NCI-H226 (cell line): ENCODE measurements at places on chromosomes 4 and X.

GRCh38 chr4:128471576-128471975, 184.0 kb upstream of the PGRMC2 start:
- no peak for DNase-seq

DNA sequence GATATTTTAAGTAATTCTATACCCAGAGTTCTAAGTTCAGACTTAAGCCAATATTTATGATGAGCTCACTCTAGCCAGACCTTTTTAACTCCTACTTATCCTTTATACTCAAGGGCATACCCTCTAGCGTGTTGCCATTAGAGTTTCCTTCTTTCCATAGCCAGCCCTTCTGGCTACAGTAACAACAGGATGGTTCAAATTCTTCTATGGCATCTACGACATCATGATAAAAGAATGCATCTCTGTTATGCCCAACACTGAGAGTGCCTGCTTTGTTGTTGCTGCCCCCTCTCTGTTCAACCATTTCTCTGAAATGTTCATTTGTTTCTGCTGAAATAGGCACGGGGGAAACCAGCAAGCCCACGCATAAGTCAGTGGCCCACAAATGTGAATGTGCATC, 104.5 kb downstream of the UBE2NL start:
- DNase-seq: no peak

- no peak for DNase-seq
Measured at GRCh38 chr4:70728091-70728490, 6.3 kb downstream of the RUFY3 start.

DNA sequence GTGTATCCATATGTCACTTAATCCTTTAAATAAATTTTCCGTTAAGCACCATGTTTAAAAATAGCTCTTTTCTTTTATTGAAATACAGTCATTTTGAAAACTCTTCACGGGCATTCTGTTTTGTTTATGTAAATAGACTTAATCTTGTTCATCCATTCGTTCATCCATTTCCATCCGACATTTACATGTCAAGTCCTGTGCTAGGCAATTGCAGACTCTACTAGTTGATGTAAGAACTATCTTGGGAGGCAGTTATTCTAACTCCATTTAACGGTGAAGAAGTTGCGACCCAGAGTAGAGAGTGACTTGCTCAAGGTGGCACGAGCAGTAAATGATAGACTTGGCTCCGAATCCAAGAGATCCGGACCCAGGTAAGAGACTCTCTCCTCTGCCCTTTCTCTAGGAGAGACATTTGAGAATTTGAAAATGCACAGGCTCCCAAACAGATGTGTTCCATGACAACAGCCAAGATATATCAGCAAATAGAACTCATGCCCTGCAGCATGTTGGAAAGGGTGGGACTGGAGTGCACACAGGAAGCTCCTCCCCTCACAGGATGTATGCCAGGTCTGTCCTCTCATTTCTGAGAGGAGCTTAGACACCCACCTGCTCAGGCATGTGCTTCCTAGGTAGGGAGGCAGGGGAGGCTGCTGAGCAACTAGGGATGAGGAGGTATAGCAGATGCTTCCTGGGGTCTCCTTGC, 64.5 kb downstream of the DRD5 start:
- no peak for DNase-seq

- peak; percentile 58 for DNase-seq
Measured at GRCh38 chr4:114180481-114180880, 201.0 kb upstream of the ARSJ start.

GRCh38 chrX:115564243-115564642, 3.3 kb downstream of the PLS3 start:
- no peak for DNase-seq
